ENCODE measurements at places on chromosomes 13 and 19.

DNA sequence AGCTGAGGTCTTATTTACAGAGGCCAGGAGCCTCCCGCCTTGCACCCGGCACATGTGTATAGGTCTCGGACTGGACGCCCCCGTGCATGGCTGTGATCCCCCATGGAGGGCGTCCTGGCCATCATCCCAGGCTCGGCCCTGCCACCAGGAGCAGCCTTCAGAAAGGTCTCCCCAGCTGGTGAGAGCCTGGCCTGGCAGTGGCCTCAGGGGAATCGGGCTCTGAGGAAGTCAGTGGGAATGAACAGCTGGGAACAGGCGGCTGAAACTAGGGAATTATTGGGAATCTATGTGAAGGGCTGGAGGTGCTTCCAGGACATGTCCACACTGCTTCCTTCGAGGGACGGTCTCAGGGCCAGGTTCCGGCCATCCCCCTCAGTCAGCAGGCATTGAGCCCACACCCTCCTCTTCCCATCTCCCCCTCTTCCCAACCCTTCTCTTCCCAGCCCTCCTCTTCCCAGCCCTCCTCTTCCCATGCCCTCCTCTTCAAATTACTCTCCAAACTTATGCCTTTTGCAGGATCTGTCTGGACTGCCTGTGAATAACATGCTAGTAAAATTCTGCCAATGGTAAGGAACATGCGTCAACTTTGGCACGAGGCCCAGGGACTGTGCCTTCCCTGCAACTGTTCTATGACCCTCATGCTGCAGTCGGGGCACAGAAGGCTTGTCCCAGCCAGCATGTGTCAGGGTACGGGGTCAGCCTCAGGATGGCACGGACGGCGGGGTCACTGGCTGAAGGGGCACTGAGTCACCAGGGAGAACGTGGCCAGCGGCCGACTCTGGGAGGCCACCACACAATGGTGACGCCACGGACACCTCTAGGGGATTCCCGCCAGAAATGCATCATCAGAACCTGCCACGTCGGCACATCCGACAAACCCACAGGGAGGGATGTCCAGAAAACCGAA, 24.2 kb upstream of the C13orf46 start:
- no peak for DNase-seq

GRCh38 chr13:72537395-72537780, 190.0 kb downstream of the MZT1 start:
- DNase-seq: no peak

- no peak for DNase-seq
These were observed 9.4 kb upstream of the SEMA6B start for GRCh38 chr19:4568886-4569285.

GRCh38 chr19:18304208-18304457, 18.7 kb downstream of the LSM4 start:
- DNase-seq: no peak

GRCh38 chr13:70945506-70945905, 837.3 kb upstream of the KLHL1 start:
- DNase-seq: no peak

- no peak for DNase-seq
These were observed 15.8 kb downstream of the TECR start for GRCh38 chr19:14544977-14545715.

DNA sequence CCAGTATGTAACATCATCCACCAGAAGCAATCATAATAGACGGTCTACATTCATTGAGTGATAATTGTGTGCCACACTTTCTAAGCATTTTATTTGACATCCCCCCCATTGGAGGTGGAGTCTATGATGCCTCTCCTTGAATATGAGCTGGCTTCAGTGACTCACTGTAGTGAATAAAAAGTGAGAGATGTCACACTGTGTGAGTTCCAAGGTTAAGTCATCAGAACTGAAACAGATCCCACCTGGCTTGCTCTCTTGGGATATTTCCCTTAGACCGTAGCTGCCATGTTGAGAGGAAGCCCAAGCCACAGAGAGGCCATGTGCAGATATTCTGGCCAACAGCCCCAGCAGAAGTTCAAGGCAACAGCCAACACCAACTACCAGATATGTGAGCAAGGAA, 12.6 kb downstream of the RTBDN start:
- no peak for DNase-seq

DNA sequence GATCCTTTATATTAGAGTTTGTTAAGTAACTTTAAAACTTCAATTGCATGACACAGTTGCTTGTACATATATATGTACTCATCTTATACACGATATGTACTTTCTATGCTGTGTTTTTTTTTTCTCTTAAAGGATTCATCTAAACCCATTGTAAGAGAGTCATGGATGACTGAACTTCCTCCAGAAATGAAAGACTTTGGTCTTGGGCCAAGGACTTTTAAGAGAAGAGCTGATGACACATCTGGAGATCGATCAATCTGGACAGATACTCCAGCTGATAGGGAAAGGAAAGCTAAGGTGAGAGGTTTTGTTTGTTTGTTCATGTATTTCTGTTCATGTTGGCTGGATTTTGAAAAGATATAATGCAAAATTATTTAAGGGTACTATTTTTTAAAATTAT, 26.0 kb downstream of the GPALPP1 start:
- no peak for DNase-seq

GRCh38 chr19:44820648-44821609, 12.0 kb downstream of the BCAM start:
- DNase-seq: no peak

- no peak for DNase-seq
These were observed 58.1 kb downstream of the FOXO1 start for GRCh38 chr13:40608308-40608707.

GRCh38 chr13:50078231-50078894, 63.1 kb downstream of the KCNRG start:
- no peak for DNase-seq

- no peak for DNase-seq
These were observed 122.9 kb downstream of the URI1 start for GRCh38 chr19:30064771-30065494.

DNA sequence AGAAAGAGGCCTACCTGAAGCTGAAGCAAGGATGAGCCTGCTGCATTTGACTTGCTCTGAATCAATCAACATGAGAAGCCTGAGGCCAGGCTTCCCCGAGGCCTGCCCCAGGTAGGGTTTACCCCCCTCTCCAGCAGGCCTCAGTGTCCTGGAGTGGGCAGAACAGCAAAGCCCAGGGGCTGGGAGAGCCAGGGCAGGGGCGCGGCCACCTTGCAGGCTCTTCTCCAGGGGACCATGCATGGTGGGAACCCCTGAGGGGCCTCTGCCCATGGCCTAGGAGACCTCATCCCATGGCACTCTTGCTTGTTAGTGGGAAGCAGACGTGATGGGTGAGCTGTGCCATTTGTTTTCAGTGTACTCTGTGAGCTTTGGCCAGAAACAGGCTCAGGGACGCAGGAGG, 19.9 kb upstream of the LRP3 start:
- DNase-seq: no peak

DNA sequence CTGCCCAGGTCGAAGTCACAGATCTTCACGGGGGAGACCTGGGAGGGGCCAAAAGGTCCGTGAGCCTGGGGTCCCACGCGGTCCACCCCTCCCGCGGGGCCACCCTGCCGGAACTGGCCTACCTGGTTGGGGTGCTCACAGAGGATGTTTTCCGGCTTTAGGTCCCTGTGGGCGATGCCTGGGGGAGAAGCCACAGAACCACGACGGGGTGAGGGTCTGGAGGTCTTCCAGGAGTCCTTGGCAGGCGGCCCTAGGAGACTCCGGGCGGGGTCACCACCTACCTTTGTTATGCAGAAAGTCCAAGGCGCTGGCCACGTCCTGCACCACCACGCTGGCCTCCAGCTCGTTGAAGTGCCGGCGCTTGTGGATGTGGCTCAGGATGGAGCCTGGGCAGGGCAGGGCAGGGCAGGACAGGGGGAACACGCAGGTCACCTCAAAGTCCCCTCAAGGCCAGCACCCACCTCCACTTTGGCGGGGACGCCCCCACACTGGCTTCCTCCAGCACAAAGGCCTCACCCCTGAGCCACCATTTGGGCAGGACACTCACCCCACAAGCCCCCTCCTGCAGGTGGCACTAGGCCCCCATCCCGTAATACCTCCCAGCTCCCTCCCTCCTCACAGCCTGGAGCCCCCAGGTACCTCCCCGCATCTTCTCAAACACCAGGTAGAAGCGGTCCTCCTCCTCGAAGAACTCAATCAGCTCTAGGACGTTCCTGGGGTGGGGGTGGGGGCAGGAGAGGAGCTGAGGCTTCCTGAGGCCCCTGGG, 8.4 kb downstream of the MKNK2 start:
- no peak for DNase-seq

DNA sequence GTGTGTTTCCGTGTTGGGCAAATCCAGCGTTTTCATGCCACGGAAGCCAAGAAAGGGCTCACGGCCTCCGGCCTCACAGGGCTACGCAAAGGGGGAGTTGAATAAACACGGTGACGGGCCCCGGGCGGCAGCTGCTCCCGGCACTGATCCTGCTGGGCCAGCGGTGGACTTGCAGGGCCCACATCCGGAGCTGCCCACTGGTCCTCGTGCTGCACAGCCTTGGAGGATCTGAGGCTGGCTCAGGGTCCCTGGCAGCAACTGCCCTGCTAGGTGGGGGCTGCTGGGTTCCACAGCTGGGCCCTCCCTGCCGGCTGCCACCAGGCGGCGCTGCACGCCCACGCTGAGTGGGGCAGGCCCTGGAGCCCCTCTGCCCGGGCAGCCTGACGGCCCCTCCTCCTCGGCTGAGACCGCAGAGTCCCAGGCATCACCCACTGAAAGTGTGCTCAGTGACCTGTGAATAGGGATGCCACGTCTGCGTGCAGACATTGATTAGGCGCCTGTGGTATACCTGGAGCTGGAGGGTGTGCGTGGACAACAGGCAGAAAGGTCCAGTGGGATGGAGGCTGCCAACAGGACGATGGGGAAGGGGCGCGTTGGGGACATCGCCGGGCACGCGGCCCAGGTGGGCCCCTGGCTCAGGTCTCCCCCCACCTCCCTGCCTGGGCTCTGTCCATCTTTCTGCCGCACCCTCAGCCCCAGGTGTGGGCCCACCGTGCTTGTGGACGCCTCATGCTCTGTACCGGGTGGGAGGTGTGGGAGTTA, 5.3 kb upstream of the HCN2 start:
- peak; percentile 58 for DNase-seq

DNA sequence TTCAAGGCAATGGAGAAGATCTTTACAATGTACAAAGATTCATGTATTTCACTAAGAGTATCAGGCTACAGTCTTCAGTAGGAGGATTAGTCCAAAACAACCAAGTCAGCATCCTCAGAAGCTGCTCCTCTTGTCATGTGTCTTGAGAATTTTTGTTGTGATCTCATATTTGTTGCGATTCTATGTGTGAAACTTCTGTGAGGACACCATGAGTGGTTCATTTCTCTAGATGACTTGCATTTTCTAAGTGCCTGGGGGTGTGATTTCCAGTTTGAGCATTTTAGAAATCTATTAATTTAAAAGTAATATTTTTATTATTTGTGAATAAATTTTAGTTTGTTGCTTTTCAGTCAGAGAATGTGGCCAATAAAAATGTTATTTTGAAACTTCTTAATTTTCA, 94.5 kb downstream of the RAP2A start:
- no peak for DNase-seq

- peak; percentile 12 for DNase-seq
These were observed 1.5 kb upstream of the MYADM start for GRCh38 chr19:53865918-53866864.

GRCh38 chr13:65292488-65292901, 1937.6 kb downstream of the PCDH9 start:
- no peak for DNase-seq

GRCh38 chr19:4980067-4980466, 11.2 kb downstream of the KDM4B start:
- no peak for DNase-seq

DNA sequence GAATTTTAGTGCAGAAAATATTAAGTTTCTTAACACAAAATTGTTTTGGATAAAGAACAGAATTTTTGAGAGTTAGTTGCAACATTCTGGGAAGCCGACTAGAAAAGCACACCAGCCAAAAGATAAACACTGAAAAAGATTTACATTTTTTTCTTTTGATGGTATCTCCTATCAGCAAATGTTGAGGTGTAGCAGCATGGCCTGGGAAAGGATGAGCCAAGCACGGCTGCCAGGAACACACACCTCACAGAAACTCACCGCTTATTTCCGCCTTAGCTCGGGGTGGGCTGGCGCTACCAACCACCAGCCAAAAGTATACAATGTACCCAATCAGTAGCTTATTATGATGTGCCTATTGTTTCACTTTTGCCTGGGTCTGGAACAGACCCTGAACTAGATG, 134.7 kb downstream of the MIPEP start:
- DNase-seq: no peak

GRCh38 chr13:25840261-25840660, 211.6 kb downstream of the SHISA2 start:
- DNase-seq: no peak

GRCh38 chr19:17687141-17687856, 855 bp downstream of the UNC13A start:
- DNase-seq: no peak

DNA sequence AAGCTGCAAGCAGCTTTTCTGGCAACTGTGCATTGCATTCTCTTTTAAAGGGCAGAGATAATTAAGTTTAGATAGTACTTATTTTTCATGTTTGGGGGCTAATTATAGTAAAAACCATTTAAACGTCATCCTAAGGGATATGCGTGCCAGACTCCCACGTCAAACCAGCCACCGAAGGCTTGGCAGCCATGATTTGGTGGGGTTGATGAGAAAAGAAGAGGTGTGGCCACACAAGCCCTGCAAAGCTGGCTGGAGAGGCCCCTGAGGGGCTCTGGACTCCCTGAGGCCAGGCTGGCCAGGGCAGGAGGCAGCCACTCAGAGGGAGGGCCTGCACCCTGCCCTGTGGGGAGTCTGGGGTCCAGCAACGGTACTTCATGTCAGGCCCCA, 17.5 kb downstream of the PEPD start:
- no peak for DNase-seq

GRCh38 chr19:45273521-45273855, 22.4 kb downstream of the MARK4 start:
- no peak for DNase-seq

DNA sequence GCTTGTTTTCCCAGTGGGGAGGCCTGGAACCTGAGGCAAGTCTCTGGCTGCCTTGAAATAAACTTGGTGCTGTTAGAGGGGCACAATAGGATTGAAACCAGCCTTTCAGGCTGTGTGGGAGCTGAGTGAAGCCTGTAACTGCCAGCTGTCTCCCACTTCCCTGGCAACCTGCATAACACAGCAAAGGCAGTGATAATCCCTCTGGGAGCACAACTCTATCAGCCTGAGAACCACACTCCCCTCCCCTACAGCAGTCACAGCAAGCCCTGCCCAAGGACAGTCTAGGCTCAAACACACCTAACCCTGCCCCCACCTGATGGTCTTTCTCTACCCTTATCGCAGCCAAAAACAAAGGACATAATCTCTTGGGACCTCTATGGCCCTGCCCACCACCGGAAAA, 683.8 kb upstream of the ATXN8OS start:
- no peak for DNase-seq

GRCh38 chr13:37106642-37107041, 1.2 kb upstream of the CSNK1A1L start:
- no peak for DNase-seq

GRCh38 chr19:44282846-44283245, 22.0 kb downstream of the ZNF235 start:
- no peak for DNase-seq

GRCh38 chr19:41955521-41955920, 3.6 kb downstream of the RABAC1 start:
- DNase-seq: no peak

Measured in activated CD4-positive, CD25-positive, alpha-beta regulatory T cell (primary cell).